ENCODE measurements at places on chromosomes 4 and X.

DNA sequence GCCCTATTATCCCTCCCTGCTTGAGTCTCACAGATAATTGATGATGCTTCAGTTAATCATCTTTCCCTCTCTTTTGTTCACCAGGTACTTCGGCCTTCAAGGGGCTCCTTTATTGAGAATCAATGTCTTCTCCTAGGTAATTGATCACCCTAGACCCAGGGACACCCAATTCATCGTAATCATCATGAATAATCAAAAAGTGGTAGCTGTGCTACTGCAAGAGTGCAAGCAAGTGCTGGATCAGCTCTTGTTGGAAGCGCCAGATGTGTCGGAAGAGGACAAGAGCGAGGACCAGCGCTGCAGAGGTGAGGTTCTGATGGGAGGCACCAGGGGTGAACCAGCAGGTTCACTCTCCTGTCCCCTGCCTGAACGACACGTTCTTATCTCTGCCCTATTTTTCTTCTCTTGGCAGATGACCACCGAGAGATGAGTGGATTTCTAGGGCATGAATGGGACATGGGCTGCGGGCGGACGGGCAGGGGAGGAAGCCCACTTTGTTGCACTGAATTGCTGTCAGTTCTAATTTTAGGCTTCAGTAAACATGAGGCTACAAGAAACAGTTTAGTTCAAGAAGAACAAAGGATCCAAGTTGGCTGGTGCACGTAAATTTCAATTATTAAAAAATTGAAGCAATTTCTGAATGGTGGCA lies 80.5 kb downstream of the ALPK1 start:
- DNase-seq = no peak

DNA sequence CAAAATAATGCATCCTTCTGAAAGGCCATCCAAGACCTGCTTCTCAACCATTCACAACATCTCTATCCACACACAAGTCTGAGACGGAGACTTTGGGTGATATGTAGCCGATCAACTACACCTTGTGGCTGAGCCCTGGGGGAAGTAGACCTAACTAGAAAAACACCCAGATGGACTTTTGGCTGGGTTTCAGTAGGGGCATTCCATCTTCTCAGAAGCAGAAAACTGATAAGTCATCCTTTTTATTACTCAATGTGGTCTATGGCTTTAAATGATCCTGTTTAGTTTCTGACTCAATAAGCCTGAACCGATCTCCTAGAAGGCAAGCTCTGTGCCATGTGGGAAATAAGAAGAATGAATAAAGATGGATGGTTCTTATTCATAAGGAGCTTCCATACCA lies 82.5 kb upstream of the AFF2 start:
- DNase-seq = no peak

GRCh38 chr4:53841711-53842110 lies 222.7 kb downstream of the CHIC2 start:
- DNase-seq = no peak

DNA sequence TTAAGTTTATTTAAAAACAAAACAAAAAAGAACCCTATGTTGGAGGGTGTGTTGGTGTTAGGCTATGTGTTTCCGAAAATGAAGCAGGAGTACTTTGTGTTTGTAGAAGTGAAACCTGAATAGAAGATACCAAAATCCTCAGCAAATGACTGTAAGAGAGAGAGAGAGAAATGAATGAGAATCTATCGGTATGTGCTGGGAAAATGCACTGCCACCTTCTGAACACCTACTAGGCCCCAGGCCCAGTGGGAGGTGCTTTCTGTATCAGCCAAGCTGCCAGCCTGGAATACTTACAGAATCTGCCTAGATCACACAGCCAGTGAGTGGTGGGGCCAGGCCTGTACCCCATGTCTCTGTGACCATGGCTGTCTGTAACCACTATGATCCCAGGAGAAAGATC lies 14.9 kb upstream of the PIM2 start:
- DNase-seq = no peak

GRCh38 chr4:39114436-39114835 lies 52.4 kb downstream of the KLHL5 start:
- DNase-seq = no peak

DNA sequence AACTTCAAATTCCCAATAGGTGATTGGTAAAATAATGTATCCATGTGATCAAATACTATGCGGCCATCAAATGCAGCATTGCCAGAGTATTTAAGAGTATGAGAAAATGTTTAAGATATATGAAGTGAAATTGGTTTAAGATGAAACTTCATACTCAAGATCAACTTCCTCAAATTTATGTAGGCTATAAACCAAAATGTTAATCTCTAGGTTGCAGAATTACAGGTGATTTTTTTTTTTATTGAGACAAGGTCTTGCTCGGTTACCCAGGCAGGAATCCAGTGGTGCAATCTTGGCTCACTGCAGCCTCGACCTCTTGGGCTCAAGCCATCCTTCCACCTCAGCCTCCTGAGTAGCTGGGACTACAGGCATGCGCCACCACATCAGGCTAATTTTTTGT lies 25.3 kb downstream of the ACSL4 start:
- DNase-seq = no peak

GRCh38 chr4:65624651-65625050 lies 45.6 kb downstream of the EPHA5 start:
- DNase-seq = no peak

DNA sequence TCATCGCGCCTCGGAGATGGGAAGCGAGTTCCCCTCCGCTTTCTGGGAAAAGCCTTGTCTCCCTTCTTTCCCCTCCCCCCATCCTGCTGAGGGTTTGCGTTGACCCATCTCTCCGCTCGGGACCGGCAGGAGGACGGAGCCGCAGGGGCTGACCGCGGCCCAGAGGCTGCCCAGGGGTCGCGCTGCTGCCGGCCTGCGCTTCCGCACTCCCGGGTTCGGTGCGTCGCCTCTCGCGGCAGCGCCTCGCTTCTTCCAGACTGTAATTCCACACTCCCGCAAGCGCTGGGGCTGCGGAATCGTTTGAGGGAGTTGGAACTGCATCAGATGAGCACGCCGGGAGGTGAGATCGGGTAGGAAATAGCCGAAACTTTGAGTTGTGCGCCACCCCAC lies 88.3 kb downstream of the BCOR start:
- DNase-seq = no peak
